ENCODE measurements at places on chromosomes 7 and 10.

- DNase-seq: no peak
Observed at GRCh38 chr10:3874990-3875841, 90.2 kb upstream of the KLF6 start.

DNA sequence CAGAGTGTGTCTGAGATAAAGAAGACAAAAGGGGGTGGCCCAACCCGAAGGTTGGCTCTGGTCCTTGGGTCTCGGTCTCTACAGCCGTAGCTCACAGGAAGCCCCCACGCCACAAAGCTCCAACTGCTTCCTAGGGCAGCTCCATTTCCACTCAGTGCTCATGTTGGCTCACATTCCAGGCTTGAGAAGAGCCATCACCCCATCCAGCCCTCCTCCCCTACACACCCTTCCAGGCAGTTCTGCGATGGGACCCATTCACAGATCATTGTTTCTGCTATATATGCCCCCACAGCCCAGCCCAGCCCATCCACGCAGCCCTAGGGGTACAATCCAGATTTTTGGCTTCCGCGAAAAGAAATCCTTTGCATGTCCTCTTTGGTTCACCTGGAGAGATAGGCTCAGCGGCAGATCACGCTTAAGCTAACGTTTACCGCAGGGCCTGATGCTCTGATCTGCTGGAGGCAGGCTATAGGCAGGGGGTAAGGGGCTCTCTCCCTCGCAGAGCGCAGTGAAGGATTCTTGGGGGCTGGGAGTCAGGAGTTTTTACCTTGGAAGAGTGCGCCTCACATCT, 6.2 kb upstream of the HOXA11 start:
- DNase-seq: no peak

DNA sequence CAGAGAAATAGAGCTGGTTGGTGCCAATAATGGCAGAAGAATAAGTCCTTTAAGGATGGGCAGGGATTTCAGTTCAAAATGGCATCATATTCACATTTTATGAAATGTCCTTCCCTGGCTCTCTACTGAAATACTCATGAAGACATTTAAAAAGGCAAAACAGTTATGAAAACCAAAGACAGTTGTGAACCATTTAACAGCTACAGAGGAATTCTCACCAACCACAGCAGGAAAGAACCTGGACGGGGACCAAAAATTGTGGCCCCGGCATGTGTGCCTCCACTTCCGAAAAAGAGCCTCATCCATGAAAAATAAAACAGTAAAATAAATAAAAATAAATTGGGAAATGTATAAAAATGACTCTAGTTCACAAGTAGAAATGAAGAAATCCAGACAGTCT, 539.5 kb downstream of the SUGCT start:
- DNase-seq: no peak

- DNase-seq: no peak
Observed at GRCh38 chr10:11576092-11576809, 35.2 kb downstream of the USP6NL start.

- no peak for DNase-seq
Observed at GRCh38 chr7:142357953-142358520, 100.2 kb upstream of the PRSS58 start.

DNA sequence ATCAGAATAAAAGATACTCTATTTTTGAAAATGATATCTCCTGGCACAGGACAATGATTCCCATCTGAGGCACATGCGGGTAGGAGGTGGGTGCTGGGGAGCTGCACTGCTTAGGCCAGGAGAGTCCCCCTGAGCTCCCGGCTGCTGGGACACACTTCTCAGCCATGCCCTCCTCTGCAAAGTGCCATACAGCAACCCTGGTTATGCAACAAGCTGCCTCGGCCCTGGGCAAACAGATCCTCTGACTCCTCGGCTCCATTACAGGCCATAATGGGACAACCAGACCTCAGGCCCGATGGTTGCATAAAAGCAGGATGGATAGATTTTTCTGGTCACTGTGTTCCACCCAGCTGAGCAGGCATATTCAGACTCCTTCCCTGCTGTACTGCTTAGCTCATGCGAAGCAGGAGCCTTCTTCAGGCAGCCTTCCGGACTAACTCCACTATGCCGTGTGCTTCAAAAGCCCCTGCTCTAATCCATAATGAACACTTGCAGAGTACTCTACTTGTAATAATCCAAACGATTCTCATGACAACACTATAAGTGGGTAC, 6.5 kb upstream of the LEP start:
- no peak for DNase-seq

GRCh38 chr7:69213878-69214277, 384.4 kb upstream of the AUTS2 start:
- DNase-seq: no peak

GRCh38 chr10:13704964-13705363, 118.2 kb downstream of the PRPF18 start:
- DNase-seq: no peak

DNA sequence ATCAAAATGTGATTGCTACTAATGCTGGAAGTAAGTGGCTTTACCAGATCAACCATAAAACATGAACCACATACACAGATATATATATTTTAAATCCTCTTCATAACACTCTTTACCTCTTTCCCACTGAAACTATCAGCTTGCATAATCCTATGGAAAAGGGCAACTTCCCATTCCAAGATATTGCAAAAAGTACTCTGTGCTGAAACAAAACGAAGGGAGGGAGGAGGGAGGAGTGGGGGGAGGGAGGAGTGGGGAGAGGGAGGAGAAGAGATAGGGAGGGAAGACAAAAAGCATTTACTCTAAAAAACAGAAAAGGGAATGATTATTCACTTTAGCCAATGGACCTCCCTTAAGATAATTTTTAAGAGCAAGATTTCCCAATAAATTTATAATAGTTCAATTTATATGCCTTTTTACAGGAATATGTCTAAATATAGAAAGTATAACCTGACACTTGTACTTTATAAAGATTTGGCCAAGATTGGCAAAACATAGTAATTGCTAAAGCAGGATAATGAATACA, 344.8 kb upstream of the NFE2L3 start:
- no peak for DNase-seq

DNA sequence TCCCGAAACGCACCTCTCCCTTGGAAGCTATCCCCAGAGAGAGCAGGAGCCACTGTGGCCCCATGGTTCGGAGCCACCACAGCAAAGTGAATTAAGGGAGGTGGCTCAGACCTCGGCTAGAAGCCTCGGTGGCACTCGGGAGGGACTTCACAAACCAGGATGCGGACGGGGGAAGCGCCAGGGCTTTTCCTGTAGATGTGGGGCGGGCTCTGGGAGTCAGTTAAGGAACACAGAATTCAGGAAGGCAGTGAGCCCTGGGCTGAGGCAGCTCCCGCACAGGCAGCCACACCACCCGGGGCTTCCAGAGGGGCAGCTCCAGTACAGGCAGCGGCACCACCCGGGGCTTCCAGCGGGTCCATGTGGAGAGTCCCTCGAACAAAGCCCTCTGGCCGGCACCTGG, 42.7 kb upstream of the DPYSL4 start:
- DNase-seq: no peak

DNA sequence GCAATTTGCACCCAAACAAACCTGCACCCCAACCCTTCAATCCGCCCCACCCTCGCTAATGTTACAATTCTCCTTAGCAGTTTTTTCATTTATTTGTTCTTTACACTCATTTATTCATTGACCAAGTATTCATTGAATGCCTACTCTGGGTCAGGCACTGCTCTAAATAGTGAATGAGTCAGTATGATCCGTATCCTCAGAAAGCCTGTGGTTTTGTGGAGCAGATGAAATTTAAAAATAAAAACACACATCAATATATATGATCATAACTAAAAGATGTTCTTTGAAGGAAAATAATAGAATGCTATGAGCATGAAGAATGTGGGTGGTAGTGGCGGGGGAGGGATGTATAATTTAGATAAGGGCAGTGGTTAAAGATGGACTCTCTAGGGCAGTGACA, 13.3 kb downstream of the IFIT5 start:
- no peak for DNase-seq

DNA sequence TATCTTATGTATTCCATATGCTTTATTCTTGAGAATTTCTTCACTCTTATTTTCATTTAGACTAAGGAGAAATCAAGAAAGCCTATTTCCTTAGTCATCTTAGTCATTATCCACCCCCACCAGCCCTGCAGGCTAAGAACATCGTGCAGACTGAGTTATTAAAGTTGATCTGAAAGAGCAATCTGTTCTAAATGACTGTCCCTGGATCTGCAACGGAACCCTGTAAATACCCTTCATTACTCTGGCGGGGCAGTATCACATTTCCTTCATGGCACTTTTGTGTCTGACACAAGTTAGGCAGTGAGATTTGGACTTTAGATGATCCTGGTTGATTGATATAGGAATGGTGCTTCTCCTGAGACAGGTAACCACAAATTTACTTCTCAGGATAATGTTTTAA, 3.5 kb upstream of the MYPN start:
- DNase-seq: no peak

Measured in stimulated activated CD4-positive, alpha-beta T cell treated with anti-CD3 and anti-CD28 coated beads, TNF-alpha, amount 100 ng/mL, for 1 hour (primary cell).